ENCODE measurements at places on chromosomes 1 and 21.

DNA sequence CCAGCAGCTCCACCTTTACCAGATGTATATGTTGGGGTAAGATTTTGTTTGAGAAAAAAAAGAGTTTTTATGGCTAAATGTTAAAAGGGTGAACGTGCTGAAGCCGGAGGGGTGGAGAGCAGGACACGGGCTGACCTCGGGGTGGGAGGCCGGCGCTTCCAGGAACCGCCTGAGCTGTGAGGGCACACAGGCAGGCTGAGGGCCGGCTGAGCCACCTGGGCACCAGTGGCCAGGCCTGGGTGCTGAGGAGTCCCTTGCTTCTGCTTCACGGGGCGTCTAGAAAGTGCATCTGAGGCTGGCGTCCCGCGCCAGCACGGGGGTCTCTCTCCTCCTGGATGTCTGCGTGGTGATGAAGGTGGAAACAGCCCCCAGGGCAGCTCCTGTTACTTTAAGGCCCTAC, 33.6 kb upstream of the ADARB1 start:
- peak; percentile 41 for DNase-seq

DNA sequence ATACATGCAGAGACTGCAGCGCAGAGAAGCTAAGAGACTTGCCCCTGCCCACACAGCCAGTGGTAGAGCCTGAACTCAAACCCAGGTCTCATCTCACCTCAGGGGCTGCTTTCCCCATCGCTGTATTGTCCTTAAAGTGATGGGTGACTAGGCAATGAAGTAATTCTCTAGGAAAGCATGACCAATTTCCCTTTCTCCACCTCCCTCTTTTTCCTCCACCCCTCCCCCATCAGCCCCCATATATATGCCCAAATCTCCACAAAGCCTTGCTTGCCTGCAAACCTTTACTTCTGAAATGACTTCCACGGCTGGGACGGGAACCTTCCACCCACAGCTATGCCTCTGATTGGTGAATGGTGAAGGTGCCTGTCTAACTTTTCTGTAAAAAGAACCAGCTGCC, at the start of gene IL24:
Gene IL24, plus strand, starts transcription at position 269 of the 400 bp plus-strand sequence. CDS start 390 bp downstream, outside the sequence.
- no peak for DNase-seq

- DNase-seq, result peak; percentile 44
These were observed 65.9 kb downstream of the SLC37A1 start for GRCh38 chr21:42579456-42580075.

DNA sequence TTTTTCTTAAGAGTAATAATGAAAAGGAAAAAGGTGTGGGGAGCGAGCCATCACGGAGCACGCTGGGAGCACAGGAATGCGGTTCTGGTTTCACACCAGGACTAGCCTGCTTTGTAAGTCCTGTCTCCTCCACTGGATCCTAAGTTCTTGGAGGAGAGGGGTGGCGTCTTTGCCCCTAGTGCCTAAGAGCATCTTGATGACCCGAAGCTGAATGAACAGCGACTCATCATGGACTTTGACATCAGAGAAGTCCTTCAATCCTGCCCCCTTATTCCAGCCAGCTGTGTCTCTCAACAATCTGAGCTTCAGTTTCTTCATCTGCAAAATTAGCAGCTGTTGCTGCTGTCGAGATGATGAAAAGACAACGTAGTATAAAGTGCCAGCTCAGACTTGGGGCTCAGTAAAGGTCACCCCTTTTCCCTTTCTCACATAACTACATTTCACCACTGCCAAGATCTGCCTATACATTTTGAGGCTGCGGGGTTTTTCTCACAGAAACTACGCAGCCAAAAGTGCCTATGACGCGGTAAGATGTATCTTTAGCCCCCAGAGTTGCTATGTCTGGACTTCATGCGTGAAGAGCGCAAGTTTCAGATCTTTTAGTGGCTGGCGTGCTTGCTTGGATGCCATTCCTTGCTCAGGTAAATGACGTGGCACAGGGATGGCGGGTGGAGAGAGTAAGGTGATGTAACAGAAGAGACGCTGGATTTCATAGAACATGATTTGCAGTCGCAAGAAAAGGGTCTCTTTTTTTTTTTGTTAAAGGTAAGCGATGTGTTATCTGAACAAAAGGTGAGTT, 4.9 kb upstream of the PRDM2 start:
- no peak for DNase-seq

DNA sequence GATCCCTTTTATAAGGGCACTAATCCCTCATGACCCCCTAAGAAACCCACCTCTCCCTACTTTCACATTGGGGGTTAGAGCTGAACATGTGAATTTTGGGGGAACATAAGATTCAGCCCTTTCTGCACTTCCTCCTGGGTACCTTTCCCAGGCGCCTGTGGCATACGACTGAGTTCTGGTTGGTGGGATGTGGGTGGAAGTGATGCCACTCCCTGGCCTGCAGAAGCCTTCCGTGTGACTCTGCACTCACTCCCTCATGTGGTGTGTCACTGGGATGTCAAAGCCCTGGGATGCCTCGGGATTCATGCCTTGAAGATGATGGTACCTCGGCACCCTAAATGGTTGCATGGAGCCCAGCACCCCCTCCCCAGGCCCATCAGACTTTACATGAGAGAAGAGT, 28.3 kb upstream of the VASH2 start:
- no peak for DNase-seq

DNA sequence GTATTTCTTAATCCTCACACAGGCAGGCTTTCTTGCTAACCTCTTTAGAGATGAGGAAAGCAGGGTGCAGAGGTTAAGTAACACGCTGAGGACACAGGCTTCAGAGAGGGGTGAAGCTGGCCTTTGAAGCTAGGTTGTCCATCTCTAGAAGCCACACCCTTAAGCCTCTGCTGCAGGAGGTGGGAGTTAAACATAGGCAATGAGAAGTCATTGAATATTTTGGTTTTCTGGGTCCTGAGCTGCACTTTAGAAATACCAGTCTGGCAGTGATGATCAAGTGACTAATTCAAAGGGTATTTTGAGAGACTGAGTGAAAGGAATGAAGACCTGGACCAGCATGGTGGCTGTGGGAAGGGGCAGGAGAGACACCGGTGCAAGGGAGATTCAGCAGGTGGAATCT, 9.9 kb downstream of the KCNJ15 start:
- DNase-seq, result peak; percentile 3

- DNase-seq, result no peak
These were observed 13.3 kb upstream of the TTF2 start for GRCh38 chr1:117046781-117047180.

GRCh38 chr1:243713470-243714186, 136.4 kb downstream of the AKT3 start:
- DNase-seq, result no peak

GRCh38 chr1:63931468-63931867, 157.7 kb downstream of the ROR1 start:
- DNase-seq, result no peak

GRCh38 chr1:176144526-176144925, 62.6 kb downstream of the COP1 start:
- DNase-seq, result no peak

DNA sequence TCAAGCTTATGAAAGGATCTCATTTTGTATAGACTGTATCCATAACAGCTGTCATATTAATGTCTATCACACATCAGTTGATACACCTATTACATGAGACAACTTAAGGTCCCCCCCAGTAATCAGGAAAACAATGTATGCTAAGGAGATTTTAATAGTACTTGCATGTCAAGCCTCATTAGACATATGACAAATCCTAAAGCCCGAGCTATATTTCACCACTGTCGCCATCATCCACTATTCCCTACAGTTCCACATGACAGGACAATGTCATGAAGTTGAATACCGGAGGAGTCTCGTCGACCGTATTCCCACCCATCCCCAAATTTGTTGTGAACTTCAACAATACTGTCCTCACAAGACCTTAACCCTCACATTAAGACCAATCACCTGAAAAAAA, 3.4 kb downstream of the HMGN1 start:
- no peak for DNase-seq

DNA sequence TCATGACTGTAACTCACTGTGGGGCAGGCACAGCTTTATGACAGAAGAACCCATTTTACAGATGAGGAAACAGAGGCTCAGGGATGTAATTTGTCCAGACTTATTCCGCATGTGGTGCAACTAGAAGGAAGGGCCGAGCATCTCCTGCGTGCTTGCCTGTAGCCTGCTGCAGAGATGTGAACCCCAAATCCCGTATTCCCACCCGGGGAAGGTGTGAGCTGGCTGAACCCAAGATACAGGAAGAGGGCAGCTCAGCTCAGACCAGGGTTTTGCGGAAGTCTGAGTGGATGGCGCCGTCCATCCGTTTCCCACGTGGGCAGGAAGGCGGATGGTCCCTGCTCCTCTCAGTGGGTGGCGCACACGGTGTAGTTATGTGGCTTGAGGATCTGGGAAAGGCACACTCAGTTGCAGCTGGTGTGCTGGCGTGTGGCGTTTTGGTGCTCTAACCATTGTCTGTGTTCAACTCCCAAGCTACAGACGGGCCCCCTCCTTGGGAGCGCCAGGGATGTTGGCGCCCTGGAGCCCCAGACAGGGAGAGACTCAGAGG, 1.2 kb downstream of the CROCC start:
- peak; percentile 77 for DNase-seq

GRCh38 chr1:196677781-196678509, 26.1 kb downstream of the CFH start:
- DNase-seq, result no peak

GRCh38 chr1:56424744-56425493, 154.4 kb downstream of the PLPP3 start:
- DNase-seq, result no peak

DNA sequence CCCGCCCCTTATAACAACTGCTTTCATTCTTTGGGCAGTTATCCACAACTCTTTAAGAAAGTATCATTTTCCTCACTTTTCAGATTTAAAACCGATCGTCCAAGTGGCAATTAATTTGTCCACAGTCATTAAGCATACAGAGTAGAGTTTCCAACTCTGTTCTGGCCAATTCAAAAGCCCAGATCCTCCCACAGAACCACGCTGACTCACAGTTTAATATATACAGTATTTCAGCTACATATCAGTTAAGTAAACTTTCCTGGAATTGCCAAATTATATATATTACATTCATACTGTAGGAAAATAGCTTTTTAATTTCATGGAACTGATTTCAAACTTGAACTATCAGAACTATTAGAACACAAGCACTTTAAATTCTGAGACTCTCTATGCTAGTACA, 163.8 kb upstream of the ESRRG start:
- DNase-seq, result no peak

DNA sequence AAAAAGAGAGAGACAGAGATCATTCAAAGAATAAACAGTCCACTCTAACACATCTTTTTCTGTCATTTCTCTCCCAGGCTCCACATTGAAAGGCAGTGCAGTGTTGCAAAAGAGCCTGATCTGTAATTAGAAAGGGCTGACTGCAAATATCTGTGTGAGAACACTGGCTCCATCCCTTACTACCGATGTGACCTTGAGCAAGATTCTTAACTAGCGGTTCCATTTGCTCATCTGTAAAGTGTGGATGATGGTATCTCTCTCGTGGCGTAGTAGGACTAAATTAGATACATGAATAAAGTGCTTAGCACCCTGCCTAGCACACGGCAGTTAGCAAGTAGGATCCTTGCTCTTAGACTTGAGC, 26.9 kb upstream of the SLC44A3 start:
- DNase-seq, result no peak

GRCh38 chr1:113677250-113678158, 81.8 kb downstream of the PHTF1 start:
- peak; percentile 82 for DNase-seq

DNA sequence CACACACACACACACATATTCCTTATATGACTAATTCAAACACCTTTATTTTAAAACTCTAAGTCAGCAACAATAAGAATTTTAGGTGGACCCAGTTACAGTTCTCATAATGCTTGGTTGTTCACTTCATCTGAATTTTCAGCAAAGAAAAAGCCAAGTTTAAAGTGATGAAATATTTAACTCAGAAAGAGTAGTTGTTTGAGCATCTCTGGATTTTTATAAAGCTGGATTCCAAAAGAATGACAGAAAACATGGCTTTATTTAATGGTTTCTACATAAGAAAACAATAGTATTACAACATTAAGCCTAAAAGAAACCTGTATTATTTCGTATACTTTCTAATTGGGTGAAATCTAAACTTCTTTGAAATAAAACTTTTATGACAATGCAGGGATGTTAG, 54.2 kb upstream of the ADAMTS5 start:
- no peak for DNase-seq

GRCh38 chr21:42560517-42561179, 47.0 kb downstream of the SLC37A1 start:
- DNase-seq, result no peak

DNA sequence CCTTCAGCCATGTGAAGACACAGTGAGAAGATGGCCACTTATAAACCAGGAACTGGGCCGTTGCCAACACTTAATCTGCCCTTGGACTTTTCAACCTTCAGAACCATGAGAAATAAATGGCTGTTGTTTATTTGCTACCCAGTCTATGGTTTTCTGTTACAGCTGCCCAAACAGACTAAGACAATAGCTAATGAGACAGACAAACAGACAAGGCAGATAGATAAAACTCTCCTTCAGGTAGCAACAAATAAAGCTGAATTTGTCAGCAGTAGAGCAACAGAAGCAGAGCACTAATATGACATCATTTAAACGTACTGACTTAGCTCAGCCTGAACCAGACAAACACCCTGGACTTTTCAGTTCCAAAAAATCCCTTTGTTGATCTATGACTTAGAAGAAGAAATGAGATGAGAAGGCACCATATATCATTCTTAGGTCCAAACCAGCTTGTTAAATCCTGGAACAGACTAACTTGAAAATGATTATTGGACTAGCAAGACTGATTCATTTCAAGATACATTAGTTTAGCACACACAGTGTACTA, 27.0 kb downstream of the ZZZ3 start:
- DNase-seq, result no peak

DNA sequence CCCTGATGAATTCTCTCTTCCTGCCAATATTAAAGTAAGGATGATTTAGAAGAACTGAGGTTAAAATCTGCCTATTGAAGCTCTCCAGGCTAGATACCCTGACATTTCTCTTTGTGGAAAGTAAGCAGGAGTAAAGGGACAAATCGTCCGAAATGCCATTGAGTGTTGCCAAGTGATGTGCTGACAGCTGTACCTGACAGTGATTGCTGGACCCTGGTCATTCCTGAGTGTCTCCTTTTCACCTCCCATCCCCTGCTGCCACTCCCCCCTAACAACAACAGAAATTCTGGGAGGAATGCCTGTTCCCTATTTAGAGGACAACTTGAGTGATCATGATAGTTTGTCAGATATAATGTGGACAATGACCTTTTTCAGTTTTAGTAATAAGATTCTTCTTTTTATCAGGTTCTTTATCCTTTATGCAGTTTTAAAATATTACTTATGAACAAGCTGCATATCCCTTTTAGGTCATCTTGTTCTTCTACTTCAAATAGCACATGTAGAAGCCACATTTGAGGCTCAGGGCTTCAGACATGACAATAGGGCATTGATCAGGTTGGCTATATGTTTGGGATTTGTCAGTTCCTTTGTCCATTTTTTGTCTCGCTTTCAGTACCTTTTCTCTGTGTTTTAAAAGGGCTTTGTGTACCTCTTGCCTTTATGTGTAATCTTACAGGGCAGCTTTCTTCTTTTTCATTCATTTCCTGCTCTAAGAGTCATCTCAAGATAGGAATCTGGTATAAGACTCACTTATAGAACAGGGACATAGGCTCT, 56.0 kb downstream of the ITSN1 start:
- DNase-seq, result no peak

All from osteoblast (primary cell).